Regular cardiac myocyte (primary cell): ENCODE measurements at places on chromosomes 3 and 15. TPM values are rescaled to one million over a fixed set of nuclear protein-coding genes. Genes with fewer than 3 reads are reported as not detected.

AADAC gene
- 1.9 and 7.0 TPM in 2 replicates for total RNA-seq

SPTBN5 gene
- 0.28 and 0.38 TPM in 2 replicates for total RNA-seq

PCBP4 gene
- total RNA-seq = 35.0 and 66.1 TPM in 2 replicates

CSPG4 gene
- total RNA-seq = 50.2 and 70.7 TPM in 2 replicates

CDAN1 gene
- 7.9 and 10.4 TPM in 2 replicates for total RNA-seq

TMEM108 gene
- under 0.01 and 0.58 TPM in 2 replicates for total RNA-seq

LMOD3 gene
- total RNA-seq = under 0.01 and 0.28 TPM in 2 replicates

TMEM207 gene
- not detected in 2 replicates for total RNA-seq

RTP1 gene
- under 0.01 TPM in 1 of 2 replicates, not detected in the other for total RNA-seq

MYL3 gene
- not detected in 2 replicates for total RNA-seq

PTH1R gene
- total RNA-seq = 0.38 and 0.85 TPM in 2 replicates

GPR15 gene
- total RNA-seq = not detected in 2 replicates

DHFR2 gene
- 3.6 and 5.1 TPM in 2 replicates for total RNA-seq

RHO gene
- not detected in 2 replicates for total RNA-seq

SPATA12 gene
- total RNA-seq = not detected in 2 replicates

CRABP1 gene
- total RNA-seq = not detected in 2 replicates

GOLGA6L7 gene
- total RNA-seq = not detected in 2 replicates

PRSS50 gene
- total RNA-seq = not detected in 2 replicates

EBLN2 gene
- total RNA-seq = 3.5 and 5.1 TPM in 2 replicates

BLM gene
- 0.85 and 8.8 TPM in 2 replicates for total RNA-seq

PODXL2 gene
- total RNA-seq = 2.5 and 6.8 TPM in 2 replicates

ELL3 gene
- total RNA-seq = 1.7 and 1.9 TPM in 2 replicates

SHC4 gene
- 3.5 and 6.5 TPM in 2 replicates for total RNA-seq

TICRR gene
- 3.7 and 5.0 TPM in 2 replicates for total RNA-seq

GPR27 gene
- total RNA-seq = 0.28 TPM in 1 of 2 replicates, not detected in the other

ACKR2 gene
- under 0.01 TPM in 1 of 2 replicates, not detected in the other for total RNA-seq

ASTE1 gene
- total RNA-seq = 6.5 and 7.3 TPM in 2 replicates

BMF gene
- 0.19 and 2.5 TPM in 2 replicates for total RNA-seq

CD200R1 gene
- under 0.01 TPM in 1 of 2 replicates, not detected in the other for total RNA-seq

TM4SF1 gene
- total RNA-seq = 657 and 1,042 TPM in 2 replicates

ITIH1 gene
- 0.56 TPM in 1 of 2 replicates, not detected in the other for total RNA-seq

CRYGS gene
- total RNA-seq = 0.56 and 0.77 TPM in 2 replicates

CLDN18 gene
- not detected in 2 replicates for total RNA-seq

B3GNT5 gene
- total RNA-seq = 1.4 and 1.9 TPM in 2 replicates
